ENCODE measurements at places on chromosomes 1 and 21.

GRCh38 chr1:227070638-227071285 lies 130.7 kb downstream of the COQ8A start:
- DNase-seq: no peak

DNA sequence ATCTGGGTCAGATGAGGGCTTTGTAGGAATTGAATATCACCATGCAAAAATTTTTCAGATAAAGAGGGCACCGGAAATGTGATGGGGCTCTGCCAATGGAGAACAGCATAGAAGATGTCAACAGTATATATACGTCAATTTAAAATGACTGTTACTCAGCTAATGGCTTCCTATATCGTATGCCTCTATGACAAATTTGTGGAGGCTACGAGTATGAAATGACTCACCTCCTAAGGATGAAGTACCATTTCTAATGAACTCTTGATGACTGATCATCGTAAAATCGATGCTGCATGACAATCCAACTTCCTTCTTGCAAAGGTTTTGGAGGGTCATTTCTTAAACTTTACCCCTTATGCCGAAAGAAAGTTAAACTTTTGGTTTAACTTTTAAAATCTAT lies 450.3 kb upstream of the ZP4 start:
- DNase-seq: peak; percentile 2

GRCh38 chr1:32718036-32718435 lies 15.5 kb upstream of the SYNC start:
- no peak for DNase-seq

DNA sequence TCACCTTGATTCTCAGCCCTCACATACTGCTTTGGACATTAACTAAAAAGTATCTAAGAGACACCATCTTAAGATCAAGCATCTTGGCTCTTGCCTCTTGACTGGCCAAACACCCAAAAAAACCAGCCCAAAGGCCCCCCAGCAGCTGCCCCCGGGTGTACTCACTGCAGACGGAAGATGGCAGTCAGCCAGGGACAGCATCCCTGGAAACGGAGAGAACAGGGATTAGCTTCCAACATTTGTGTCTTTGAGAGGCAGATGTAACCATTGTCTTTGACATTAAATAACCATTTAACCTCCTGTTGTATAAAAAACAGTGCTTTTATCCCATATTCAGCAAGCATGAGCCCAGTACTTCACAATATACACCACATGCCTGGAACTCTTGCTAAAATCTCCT lies 11.3 kb downstream of the TMEM63A start:
- no peak for DNase-seq

DNA sequence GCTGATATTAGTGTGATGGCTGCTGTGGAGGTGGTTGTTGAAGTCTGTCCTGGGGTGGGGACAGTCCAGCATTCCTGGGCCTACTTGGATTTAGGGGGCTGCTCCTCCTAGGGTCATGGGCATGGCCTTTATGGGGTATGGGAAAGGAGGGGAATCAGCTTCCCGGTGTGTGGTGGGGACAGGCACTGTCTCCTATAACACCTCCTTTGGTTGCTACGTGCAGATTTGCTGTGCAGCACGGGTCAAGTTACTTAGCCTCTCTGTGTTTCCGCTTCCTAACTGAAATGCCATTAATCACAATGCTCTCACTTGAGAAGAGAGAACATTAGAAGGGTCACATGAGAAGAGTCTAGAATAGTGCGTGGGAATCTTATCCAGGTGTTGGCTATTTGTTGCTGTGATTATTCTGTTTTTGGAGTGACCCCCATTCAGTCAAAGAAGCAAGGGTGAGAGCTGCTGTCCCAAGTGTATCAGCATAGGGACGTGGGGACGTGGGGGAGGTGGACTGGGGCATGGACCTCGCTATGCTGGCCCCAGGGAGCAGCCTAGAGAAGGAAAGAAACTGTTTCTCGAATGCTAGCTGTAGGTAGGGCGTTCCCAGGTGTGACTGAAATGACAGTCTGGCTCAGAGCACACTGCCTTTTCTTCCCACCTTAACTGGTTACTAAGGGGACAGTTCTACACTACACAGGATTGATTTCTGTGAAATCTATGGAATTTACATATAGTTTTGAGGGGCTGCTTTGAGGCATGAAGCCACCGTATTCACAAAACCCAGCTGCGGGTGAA lies 19.9 kb downstream of the SOX13 start:
- DNase-seq: no peak

- no peak for DNase-seq
Measured at GRCh38 chr1:28790377-28791035, 21.5 kb upstream of the OPRD1 start.

DNA sequence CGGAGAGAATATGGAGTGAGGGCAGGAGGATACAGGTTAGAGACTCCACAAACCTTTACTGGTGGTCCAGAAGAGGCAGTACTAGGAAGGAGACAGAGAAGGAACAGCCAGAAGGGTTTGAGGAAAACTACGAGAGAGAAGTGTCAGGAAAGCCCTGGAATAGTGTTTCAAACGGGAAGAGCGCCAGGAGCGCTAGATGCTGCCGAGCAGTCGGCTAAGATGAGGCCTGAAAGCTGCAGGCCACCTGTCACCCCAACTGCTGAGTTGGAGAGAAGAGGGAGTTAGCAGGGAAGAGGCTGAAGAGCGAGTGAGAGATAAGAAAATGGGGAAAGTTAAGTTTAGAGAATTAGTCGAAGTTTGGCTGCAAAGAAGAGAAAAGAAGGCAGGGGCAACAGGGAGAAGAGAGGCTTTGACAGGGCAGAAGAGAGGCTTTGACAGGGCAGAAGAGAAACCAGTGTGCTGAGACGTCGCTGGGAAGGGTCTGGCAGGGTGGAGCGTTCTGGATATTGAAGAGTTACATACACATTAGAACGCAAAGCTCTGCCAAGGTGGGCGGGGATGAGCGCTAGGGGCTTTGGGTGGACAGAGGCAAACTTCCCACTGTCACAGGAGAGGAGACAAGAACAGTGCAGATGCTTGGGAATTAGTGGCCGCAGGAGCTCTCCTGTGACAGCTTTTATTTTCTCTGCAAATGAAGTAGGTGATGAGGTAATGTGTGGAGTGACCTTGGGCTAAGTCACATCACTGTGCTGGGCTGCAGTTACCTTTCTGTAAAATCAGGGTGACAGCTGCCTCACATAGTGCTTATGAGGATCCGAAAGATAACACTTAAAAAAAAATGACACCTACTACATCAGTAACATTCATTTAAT lies 31.2 kb downstream of the PCSK9 start:
- no peak for DNase-seq

DNA sequence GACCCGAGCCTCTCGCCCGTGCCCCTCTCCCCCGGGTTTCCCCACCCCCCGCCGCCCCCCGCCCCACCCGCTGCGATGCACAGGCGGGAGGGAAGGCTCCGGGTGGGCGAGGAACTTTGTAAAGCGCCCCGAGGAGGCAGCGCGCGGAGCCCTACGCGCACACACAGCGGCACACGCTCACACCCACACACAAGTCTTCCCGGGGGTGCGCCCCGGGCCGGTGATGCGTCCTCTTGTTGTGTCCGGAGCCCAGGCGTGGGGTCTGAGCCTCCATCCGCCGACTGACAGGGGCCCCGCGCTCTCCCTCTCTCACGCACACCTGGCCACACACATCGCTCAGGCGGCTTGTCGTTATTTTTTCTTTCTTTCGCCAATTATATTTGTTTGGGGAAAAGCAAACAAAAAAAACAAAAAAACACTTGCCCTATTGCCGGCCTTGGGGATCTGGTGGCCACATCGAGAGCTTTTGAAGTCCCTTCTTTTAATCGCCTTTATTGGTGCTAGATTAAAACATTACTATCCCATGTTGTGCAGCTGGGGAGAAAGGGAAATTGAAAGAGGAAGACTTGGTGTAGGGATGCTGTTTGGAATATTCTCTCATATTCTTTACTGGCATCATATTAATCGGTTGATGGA lies 770 bp downstream of the NTNG1 start:
- peak; percentile 49 for DNase-seq

GRCh38 chr1:220462752-220463151 lies 65.2 kb upstream of the MARK1 start:
- no peak for DNase-seq

- peak; percentile 59 for DNase-seq
Measured at GRCh38 chr1:244730153-244730933, 77.4 kb downstream of the DESI2 start.

GRCh38 chr1:244406337-244406736 lies 45.4 kb downstream of the ADSS2 start:
- DNase-seq: no peak

DNA sequence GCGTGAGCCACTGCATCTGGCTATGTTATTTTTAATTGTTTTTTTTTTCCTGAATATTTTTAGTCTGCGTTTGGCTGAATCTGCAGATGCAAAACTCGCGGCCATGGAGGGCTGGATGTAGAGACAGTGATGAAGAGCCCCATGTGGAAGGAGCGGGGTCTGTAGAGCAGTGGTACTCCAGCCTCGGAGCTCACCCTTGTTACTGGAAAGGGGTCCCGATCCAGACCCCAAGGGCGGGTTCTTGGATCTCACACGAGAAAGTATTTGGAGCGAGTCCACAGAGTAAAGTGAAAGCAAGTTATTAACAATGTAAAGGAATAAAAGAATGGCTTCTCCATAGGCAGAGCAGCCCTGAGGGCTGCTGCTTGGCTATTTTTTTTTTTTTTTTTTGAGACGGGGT lies 2.7 kb downstream of the TRPM2 start:
- DNase-seq: no peak

- DNase-seq: peak; percentile 72
Measured at GRCh38 chr1:204828352-204828850, 42.3 kb upstream of the NFASC start.

DNA sequence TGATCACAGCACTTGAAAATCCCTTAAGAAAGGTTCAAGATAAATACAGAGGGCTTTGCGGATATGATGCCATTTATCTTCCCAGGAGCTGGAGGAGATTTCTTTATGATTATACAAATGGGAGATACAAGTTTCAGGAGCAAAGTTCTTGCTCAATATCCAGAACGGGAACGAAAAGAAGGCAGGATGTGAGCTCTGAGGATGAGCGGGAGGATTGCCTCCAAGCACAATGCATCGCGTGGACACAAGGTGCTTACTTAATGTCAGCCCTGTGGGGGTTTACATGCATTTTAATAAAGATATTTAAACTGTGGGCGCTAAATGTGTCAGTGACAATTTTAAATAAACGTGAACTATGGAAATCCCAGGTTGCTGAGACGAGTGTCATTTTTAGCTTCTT lies 59.0 kb downstream of the SYT6 start:
- no peak for DNase-seq

GRCh38 chr1:98794196-98794886 lies 132.8 kb downstream of the SNX7 start:
- peak; percentile 73 for DNase-seq

DNA sequence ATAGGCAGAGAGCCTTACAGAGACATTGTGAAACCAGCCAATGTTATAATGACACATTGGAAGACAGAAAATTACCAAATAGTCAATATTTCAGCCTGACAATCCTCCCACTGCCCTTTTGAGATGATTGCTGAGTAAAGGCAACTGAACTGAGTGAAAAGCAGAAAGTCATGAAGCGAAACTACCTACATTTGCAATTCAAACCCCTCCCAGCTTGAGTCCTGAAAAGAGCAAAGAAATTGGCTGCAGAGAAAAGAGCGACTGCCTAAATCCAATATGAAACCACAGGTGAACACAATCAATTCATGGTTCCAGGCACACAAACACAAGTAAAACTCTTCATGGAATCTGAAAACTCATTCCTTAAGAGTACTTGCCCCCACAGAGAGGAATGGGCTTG lies 143.4 kb upstream of the CHRM3 start:
- no peak for DNase-seq

GRCh38 chr1:7992885-7993284 lies 31.4 kb downstream of the PARK7 start:
- no peak for DNase-seq

DNA sequence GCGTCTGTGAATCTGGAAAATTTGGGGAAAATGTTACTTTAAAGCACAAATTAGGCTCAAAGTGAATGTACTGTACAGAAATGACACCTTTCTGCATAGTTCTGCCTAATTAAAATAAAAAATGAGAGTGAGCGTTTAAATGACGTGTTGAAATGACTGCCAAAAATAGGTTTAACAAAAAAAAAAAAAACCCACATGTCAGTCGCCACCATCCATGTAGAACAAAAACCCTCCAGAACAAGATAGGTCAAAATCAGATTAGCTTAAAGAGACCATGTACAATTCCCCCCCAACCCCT lies 745 bp downstream of the PARP1 start:
- DNase-seq: no peak

GRCh38 chr1:43842175-43842498 lies 91.5 kb upstream of the ARTN start:
- no peak for DNase-seq

GRCh38 chr1:26693599-26694572 lies 1.9 kb upstream of the ARID1A start:
- DNase-seq: no peak

GRCh38 chr1:156119503-156120209 lies 5.1 kb downstream of the LMNA start:
- DNase-seq: peak; percentile 73

- peak; percentile 70 for DNase-seq
Measured at GRCh38 chr1:117612517-117613248, 6.8 kb downstream of the TENT5C start.

DNA sequence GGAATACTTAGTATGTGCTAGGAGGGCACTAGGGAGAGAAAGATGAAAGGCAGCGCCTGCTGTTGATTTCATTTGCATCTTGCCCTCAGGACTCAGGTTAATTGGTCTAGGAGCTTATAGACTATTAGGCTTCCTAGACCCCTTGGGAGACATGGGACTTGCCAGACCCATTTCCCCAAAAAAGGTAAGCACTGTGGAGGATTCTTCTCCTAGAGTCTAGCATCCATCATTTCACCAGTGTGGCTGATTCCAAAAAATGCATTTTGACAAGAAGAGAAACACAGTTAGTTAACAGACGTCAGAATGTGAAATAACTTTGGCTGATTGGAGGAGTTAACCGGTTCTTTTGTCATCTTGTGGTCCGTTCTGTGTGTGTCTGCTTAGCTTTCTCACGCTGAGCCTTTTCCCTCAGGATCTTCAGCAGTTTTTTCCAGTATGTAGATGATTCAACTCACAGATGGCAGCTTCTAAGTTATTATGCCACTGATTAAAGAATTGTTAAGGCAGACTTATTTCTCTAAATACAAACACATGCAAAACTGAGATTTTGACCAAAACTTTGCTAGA lies 108.8 kb downstream of the KIF26B start:
- peak; percentile 74 for DNase-seq

GRCh38 chr1:212712451-212713303 lies 13.0 kb upstream of the BATF3 start:
- DNase-seq: peak; percentile 87

DNA sequence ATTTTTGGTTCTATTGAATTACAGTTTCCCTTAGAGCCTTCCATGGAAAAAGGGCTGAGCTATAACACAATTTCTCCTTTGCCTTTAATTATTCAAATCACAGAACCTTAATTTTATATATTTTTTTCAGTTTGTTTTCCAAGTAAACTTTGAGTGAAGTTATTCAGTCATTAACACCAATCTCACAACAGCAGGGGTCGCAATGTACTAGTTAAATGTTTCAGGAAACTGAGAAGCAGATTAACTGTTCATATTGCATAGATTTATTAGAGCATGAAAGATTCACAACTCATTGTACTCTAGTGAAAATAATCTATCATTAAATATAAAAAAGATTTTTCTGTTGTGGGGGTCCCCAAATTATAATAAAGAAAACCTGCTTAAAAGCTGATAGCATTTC lies 64.1 kb downstream of the KIFAP3 start:
- peak; percentile 70 for DNase-seq

GRCh38 chr1:232204269-232204668 lies 425.7 kb downstream of the SIPA1L2 start:
- DNase-seq: no peak
